Stomach (tissue), 19 donors: ENCODE measurements at places on chromosomes 2 and 18. TPM values are rescaled to one million over a fixed set of nuclear protein-coding genes. Genes with fewer than 3 reads are reported as not detected.

DNA sequence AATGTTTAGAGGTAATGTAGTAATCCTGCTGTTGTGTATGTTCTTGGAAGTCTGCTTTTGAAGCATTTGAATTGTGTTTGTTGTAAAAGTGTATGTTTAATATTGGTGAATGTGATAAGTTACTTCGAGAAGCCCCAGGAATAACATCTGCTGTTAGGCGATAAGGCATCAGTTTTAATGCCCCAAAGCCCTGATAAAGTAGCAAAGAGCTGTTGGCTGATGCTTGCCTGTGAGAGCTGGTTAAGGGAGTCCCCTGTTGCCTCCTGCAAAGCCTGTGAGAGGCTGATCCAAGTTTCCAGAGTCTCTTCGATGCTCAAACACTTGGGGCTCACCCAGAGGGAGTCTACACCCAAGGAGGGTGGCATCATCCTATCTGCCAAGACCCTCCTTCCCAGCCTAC lies 110.3 kb downstream of the RNF152 start:
- H3K27ac ChIP-seq: no peak overlapping the region
- DNase-seq: no peak
- H3K4me1 ChIP-seq: peaks cover 3% of the 10 kb centered on the region
- H3K27me3 ChIP-seq: no peaks in the 10 kb centered on the region
- H3K4me3 ChIP-seq: no peak overlapping the region
- no peaks in the 10 kb centered on the region for H3K36me3 ChIP-seq

Gene SKOR2
- not detected for total RNA-seq

Gene SGO2
- total RNA-seq: 0.58 TPM

- H3K4me3 ChIP-seq: no peak overlapping the region
- H3K36me3 ChIP-seq: no peaks in the 10 kb centered on the region
Observed at GRCh38 chr18:35422237-35422636, 45.1 kb upstream of the ZNF396 start.

- H3K4me1 ChIP-seq: peaks cover 7% of the 10 kb centered on the region
- no peak overlapping the region for H3K4me3 ChIP-seq
- H3K36me3 ChIP-seq: peaks cover 71% of the 10 kb centered on the region
- no peak for DNase-seq
Observed at GRCh38 chr2:73730810-73731209, 6.3 kb downstream of the TPRKB start.

GRCh38 chr2:240386326-240386725 lies 49.1 kb upstream of the GPC1 start:
- no peaks in the 10 kb centered on the region for H3K36me3 ChIP-seq
- H3K27me3 ChIP-seq: peaks cover 13% of the 10 kb centered on the region
- DNase-seq: no peak
- peaks cover 4% of the 10 kb centered on the region for H3K4me1 ChIP-seq

Gene COL6A3
- 411 TPM for total RNA-seq

DNA sequence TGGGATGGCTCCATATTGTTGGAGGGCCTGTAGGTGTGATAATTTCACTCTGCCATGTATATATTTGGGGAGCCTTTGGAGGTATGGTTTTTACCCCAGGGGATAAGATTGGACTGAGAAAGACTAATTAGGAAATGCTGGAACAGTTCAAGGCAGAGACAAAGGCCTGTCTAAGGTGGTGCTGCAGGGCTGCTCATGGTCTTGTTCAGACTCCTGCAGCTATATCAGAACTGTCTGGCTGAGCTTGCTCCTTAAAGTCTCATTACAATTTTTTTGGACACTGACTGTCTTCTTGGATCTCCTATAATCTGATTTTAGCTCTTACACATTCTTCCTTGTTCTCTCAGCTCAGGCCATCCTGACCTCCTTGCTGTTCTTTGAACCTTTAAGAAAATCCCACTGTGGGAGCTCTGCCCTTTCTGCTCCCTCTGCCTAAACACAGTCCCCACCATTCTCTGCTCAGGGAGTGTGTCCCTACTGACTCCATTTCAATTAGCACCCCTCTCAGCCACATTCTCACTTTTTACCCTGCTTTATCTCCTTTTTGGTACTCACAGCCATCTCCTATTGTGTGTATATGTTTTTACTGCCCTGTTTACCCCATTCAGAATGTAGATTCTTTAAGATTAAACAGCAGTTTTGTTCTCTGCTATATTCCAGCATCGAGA lies 468.7 kb upstream of the FANCL start:
- H3K27me3 ChIP-seq: no peaks in the 10 kb centered on the region
- H3K36me3 ChIP-seq: no peaks in the 10 kb centered on the region
- H3K4me1 ChIP-seq: no peaks in the 10 kb centered on the region
- H3K27ac ChIP-seq: no peak overlapping the region
